HFF-Myc (cell line): ENCODE measurements at places on chromosomes 6 and 20.
A peak's percentile ranks its signal among the peaks of the same experiment; 100 is the strongest.

DNA sequence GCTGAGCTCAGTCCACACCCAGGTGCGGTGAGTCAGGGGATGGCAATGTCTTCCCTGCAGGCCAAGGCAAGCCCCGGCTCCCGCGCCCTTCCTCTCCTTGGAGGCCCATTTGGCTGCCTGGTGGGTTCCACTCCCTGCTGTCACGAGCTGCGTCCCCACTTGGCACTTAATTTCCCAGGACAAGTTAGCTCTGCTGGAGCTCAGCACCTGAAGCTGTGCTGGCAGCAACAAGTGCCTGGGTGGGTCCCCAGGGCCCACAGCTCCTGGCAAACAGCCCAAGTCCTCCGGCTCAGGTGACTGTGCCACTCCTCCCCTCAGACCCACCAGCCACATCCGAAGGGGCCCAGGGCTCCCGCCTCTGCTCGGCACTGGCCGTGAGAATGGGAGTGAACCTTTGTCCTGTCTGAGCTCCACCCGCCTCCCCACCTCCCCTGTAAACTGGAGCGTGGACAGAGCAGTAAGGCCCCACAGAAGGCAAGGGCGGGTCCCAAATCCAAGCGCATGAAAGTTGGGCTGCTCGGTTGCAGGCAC lies 16.9 kb downstream of the LAMA5 start:
- no peak for DNase-seq

DNA sequence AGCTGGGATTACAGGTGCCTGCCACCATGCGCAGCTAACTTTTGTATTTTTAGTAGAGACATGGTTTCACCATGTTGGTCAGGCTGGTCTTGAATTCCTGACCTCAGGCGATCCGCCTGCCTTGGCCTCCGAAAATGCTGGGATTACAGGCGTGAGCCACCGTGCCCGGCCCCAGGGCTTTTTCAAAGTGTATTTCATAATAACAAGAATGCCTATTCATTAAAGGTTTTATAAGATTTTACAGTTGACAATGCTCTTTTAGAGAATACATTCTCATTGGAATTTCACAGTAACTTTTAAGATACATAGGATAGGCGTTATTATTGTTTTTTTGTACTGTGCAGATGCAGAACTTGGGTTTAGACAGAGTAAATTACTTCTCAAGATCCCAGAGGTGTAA lies 52.6 kb upstream of the PTPRK start:
- no peak for DNase-seq

DNA sequence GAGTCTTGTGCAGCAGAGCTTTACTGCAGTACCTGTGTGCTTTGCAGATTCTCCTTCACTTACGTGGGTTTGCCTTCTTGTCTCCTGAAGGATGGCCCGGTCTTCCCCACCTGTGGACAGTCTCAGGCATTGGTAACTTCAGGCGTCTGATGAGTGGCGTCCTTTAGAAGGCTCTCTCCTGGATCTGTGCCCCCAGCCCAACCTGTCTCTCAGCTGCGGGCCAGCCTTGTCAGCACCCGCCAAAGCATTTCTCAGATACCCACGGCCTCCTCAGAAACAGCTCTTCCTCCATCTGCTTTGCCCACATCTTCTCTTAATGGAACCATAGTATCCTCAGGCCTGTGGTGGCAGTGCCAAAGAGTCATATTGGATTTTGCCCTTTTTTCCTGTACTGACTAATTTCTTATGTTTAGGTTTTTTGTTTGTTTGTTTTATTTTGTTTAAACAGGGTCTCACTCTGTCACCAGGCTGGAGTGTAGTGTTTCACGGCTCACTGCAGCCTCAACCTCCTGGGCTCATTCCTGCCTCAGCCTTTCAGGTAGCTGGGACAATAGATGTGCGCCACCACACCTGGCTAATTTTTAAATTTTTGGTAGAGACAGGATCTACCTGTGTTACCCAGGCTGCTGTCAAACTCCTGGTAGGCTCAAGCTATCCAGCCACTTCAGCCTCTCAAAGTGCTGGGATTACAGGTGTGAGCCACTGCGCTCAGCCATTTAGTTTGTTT lies 96.6 kb downstream of the ARID1B start:
- DNase-seq, result no peak

DNA sequence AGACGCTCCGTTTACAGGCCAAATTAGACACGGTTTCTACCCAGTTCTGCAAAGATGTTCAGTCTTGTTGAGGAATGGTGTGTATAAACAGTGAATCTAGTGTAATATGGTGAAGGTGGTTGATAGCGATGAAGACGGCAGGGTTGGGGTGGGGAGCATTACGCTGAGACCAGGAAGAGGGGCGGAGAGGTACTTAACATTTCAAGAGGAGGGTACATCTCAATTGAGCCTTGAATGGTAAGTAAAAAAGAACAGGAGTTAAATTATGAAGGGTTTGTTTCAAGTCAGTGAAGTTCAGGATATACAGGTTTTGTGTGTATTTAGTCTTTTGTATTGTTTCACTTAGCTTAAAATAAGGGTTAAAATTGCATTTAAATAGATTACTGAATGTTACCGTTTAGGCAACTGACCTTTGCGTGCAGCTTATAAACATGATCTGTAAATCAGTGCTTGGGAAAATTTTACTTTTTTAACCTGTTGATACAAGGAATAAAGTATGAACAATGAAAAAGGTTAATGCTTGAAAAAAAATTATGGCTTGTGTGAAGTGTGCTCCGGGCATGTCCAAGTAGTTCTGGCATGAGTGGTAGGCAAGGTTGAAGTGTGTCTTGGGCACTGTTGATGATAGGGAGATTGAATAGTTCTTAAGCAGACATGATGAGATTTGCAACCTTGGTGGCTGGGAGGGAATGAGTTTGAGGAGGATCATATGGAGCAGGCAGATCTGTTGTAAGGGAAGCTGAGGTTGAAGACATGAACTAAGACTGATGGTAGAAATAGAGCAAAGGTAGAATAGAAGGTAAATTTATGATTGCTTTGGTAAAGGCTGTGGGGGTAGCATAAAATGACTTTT lies 842 bp downstream of the POLR1C start:
- no peak for DNase-seq

GRCh38 chr20:8401556-8401955 lies 269.5 kb downstream of the PLCB1 start:
- DNase-seq, result no peak

DNA sequence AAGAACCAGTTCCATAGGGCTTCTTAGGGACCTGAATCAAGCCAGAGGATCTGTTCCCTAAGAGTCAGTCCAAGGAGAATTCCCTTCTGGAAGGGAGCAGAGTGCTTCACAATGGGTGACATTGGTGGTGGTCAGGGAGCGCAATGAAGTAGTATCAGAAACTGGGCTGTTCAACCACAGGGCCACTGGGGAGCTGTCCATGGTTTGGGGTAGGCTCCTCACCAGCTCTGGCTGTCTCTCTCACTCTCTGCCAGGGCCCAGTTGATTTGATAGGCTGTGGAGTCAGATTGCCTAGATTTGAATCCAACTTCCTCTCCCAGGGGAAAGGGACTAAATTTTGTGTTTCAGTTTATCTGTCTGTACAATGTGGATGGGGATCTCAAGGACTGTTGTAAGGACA lies 36.7 kb upstream of the CHD6 start:
- no peak for DNase-seq

DNA sequence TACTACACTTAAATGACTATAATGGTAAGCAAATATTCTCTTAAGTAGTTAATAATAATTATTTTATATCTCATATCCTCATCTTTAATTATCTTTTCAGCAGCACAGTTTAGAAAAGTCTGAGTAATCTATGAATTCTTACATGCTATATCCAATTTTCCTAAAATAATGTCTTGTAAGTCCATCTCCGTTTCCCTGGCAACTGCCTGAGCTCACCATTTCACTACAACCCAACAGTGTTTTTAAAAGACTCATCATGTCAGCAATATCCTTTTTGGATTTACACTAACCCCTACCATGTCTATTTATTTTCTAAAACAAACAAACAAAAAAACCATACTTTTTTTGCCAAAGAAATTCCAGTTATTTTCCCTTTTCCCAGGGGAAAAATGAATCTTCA lies 859.6 kb downstream of the EYS start:
- DNase-seq, result no peak

DNA sequence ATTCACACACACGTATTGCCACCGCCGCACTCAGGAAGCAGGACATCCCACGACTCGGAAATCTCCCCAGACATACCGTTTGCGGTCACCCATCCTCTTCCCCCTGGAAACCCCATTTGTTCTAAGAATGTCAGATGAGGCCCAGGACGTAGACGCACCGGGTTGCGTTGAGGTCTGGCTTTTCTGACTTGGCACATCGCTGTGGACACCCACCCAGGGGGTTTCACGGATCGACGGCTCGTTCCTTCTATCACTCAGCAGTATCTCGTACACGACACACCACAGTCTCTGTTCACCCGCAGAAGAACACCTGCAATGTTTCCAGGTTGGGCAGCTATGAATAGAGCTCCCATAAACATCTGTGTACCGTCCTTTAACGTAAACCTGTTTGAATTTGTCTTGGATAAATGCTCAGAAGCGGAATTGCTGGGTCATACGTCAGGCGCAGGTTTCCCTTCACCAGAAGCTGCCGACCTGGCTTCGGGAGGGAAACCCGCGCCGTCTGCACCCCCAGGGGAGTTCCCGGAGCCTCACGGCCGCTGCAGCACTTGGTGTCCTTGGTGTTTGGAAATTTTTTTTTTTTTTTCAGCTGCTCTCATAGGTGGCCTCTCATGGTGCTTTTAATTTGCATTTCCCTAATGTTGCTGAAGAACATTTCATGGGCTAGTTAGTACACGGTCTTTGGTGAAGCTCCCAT lies 9.3 kb upstream of the EEF1A2 start:
- no peak for DNase-seq

GRCh38 chr20:49981218-49982071 lies 1.3 kb upstream of the SNAI1 start:
- no peak for DNase-seq

DNA sequence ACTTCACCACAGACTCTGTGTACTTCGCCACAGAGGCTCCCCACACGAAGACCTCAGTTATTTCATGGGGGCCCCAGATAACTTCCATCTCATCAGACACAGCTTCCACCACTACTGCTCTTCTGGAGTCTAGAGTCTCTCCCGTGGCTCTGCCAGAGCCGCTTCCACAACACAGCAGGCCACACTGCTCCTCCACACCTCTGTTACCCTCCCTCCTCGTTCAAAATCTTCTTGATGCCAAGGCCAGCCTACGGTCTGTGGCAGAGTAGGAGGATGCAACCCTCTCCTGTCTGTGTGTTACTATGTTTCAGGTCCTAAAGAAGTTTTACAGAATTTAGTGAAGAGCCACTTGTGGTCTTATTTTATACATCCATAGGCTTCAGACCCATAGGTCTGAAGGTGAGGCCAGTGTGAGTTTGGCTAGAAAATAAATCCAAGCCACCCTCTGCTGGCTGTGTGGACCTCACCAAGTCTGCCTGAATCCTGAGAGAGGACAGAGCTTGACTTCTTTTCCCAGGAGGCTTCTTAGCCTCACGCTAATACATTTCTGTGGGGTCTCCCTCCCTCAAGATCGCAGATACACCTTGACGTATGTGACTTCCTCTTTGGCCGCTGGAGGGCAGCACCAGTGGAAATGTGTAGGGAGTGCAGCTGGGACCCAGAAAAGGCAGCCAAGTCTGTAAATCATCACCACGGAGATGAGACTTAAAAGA lies 197.7 kb downstream of the FAXC start:
- peak; percentile 11 for DNase-seq

DNA sequence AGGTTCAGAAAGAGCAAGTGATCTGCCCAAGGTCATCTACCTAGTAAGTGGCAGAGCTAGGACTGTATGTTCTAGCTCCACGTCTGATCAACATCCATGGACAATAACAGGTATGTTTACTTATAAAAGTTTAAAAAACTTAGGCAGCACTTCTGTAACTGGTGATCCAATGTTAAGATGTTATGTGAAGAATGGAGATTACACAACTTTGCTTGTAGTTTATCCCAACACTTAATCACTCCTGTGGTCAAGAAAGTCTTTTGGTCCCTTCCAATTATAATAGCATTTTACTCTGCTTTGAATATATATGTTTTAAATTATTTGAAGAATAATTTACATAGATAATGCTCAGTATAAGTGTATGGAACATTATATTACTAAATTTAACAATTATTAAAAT lies 4.8 kb downstream of the FBXO30 start:
- no peak for DNase-seq

DNA sequence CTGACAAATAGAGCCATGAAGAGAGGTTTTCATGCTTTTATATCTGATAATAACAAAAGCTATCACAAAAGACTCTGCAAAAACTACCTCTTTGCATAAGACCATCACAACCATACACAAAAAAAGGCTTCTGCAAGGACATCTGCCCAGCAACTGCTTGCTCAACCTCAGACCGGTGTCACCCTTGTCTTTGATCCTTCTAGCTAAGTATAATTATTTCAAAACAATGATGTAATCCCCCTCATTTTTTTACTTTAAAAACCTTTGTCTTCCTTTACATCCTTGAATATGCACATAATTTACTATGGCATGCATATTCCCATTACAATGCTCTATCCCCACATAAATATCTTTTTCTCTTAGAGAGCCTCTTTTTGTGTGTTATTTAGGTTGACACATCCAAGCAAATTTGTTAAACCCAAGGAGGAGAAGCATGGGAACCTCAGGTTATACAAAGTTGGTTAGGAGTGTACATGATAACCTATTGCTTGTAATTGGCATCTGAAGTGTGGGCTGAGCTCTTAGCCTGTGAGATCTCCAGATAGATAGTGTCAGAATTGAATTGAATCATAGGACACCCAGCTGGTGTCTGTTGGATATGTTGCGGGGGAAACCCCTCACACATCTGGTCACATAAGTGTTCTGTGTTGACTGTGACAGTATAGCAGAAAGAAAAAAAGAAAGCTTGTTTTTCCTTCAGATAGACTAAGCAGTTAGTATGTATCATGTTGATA lies 20.7 kb upstream of the CGA start:
- DNase-seq, result no peak

DNA sequence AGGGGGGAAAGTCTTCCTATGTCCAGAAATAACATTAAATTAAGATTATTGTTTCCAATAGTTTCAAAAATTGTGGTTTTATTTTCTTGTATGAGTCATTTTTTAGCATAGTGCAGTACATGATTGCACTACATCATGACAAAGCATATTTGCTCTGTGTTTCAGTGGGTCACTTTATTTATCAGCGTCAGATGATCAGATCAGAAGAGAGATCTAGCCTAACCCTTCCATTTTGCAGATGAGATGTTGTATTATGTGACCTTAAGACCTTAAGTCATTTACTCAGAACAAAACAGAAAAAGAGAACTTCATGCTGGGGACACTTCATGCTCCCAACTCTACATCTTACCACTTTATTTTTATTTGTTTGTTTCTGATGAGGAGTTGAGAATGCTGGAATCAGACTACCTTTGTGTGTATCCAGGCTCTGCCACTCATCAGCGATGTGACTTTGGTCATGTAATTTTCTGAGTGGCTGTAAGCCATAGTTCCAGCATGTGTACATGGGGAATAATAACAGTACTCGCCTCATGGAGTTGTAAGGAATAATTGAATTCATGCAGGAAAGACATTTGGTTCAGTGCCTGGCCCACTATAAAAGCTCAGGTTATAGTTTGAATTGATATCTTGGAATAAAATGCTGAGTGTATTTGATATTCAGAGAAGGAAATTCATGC lies 13.5 kb downstream of the EYA4 start:
- no peak for DNase-seq

DNA sequence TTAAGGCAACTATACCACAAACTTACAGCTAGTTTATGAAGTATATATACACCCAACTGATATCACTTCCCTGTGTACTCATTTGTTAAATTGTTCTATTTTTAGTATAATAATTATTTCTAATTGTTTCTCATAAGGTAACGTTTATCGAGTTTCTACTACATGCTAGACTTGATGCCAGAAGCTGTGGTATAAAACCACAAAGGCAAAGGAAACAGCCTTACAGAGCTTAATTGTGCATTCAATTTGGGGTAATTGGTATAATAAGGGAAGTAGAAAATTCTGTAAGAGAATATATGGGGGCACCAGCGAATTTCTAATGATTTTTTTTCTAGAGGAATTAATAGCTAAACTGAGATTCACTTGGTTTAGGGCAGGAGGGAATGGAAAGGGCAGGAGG lies 183.9 kb downstream of the GRM1 start:
- no peak for DNase-seq
